ENCODE measurements at places on chromosomes 2 and 18.

DNA sequence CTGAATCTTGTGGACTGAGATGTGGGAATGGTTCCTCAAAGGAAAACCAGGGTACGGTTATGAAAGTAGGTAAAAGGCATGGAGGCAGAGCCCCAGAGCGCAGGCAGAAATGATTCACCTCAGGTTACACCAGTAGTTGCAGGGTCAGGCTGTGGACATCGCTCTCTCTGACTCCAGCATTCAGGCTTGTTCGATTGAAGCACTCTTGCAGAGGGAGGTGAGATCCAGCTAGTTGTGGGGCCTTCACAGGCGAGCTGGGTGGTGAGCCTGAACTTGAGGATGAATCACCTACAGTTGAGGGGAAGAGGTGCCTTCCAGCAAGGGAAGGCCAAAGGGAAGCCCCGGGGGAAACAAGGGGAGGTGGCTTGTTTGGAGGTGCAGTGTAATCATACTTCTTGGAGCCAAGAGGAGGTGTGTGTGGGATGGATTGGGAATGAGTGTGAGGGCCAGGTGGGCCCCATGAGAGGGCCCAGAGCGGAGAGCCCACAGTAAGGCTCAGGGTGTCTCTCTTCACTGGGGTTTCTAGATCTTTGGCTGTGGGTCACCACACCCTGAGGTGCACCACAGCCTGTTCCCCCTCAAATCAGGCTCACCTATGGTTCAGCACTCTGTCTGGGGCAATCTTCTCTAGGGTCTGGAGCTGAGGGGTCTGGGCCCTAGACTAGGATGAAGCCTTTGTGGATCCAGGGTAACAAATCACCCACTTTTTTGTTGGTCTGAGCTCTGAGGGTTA is 48.5 kb upstream of the MCFD2 start:
- DNase-seq = no peak

- no peak for DNase-seq
Measured at GRCh38 chr2:172944022-172944793, 131.4 kb upstream of the MAP3K20 start.

- peak; percentile 58 for DNase-seq
Measured at GRCh38 chr2:59182249-59182648, 941.1 kb upstream of the FANCL start.

DNA sequence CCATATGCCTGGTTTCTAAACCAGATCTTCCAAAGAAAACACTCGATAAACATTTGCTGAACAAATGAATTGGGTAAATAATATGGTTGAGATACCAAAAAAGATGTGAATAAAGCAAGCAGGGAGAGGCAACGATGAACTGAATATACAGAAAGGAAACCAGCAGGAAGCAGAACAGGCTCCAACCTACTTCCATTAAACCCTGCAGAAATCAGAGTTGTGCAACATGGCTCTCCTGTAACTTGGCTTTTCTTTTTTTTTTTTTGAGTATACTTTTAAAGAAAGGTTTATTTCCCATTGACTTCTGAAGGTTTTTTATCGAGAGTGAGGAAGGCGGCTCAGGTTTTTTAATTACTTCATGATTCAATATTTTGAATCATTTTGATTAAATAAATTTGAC is 23.5 kb downstream of the ITSN2 start:
- no peak for DNase-seq

DNA sequence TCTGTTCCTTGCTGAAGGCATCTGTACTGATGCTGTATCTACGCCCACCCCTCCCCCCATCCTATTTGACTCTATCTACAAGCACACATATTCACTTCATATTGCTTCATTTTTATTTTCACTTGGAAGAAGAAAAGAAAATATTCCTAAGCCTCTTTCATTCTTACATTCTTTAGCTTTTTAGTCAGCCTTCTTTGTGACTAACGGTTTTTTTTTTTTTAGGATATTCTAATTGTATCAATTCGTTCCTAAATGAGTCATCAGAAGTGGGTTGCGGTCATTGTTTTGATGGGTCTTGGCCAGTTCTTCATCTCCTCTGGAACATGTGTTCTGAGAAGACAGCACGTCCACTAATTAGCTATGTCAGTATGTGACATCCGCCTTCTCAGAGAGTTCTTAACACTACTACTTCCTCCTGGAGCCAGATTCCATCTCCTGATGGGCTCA is 88.7 kb downstream of the MYO1B start:
- DNase-seq = no peak

DNA sequence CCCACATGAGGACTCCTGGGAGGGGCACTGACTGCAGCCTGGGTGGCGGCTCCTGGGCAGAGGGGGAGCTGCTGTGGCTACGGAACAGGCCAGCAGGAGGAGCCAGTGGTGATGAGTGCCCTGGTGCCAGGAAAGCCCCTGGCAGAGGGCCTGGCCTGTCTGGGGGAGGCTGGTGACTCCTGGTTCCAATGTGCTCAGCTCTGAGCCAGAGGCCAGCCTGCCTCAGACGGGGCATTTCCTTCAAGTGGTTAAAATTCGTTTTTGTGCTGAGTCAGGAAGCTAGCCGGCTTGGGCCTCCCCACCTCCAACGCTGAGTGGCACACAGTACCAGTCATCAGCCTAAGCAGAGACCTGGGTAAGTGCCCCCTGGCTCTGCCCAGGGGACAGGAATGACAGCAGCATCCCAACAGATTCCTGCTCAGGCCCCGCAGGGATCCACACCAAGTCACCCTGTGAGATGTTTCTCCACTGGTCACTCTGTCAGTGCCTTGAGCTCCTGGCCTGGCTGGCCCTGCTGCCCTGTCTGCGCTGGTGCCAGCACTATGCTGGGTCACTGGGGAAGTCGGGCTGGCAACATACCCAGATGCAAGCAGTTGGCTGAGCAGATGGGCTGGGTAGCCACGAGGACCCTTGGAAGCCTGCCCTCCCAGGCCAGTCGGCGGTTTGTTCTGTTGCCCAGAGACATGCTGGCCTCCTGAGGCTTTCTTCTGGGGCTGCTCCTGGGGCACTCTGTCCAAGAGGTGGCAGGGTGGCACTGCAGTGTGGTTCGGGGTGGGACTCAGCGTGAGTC is 7.1 kb upstream of the KLF11 start:
- peak; percentile 10 for DNase-seq

GRCh38 chr2:8599421-8600242 is 82.2 kb upstream of the ID2 start:
- no peak for DNase-seq

- no peak for DNase-seq
Measured at GRCh38 chr2:238574490-238575271, 148.0 kb downstream of the ASB1 start.

Measured in DMS53 (cell line).